ENCODE measurements at places on chromosomes 11 and 22. TPM values are rescaled to one million over a fixed set of nuclear protein-coding genes. Genes with fewer than 3 reads are reported as not detected.

Gene MPPED1
- polyA plus RNA-seq: 0.96 TPM

Gene MRGPRE
- not detected for polyA plus RNA-seq

Gene BTBD18
- polyA plus RNA-seq: not detected

Gene AQP11
- polyA plus RNA-seq: 1.5 TPM

DNA sequence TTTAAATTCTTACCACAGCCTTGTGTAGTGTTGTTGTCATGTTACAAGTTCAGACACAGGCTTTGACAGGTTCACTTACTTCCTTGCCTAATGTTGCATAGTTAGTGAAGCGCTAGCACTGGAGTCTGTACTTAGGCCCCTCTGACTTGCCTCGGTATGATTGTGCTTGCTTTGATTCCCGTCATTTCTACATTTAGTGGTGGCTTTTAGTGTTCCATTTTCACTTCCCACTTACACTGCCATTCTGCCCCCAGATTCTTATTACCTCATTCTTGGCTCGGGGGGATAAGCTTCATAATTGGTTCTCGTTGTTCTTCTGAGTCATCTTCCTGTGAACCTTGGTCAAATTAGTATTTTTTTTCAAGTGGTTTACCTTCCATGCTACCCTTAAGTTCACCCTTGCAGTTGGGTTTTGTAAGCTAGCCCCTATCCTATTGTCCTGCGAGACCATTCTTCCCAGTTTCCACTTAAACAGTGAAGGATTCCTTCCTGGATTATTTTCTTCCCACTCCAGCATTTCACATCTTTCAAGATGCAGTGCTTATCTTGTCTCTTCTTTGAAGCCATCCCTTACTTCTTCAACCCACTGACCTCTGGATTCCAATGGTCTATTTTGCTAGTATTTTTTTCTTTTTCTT, 68.7 kb downstream of the DDX10 start:
- DNase-seq: no peak

- peak; percentile 48 for DNase-seq
Measured at GRCh38 chr11:124867700-124868099, 2.5 kb downstream of the ROBO3 start.

- DNase-seq: no peak
Measured at GRCh38 chr11:117836077-117836960, 11.8 kb upstream of the FXYD2 start.

- DNase-seq: no peak
Measured at GRCh38 chr11:120977266-120978137, 46.4 kb upstream of the TBCEL start.

- no peak for DNase-seq
Measured at GRCh38 chr11:29786092-29786491, 230.7 kb downstream of the KCNA4 start.

Measured in muscle of back (tissue), 13 donors.